ENCODE measurements at places on chromosomes 12 and 14.

GRCh38 chr12:117900561-117900960 lies 68.2 kb downstream of the KSR2 start:
- no peak for DNase-seq

- DNase-seq: no peak
Observed at GRCh38 chr12:1634149-1634548, 5.1 kb downstream of the WNT5B start.

DNA sequence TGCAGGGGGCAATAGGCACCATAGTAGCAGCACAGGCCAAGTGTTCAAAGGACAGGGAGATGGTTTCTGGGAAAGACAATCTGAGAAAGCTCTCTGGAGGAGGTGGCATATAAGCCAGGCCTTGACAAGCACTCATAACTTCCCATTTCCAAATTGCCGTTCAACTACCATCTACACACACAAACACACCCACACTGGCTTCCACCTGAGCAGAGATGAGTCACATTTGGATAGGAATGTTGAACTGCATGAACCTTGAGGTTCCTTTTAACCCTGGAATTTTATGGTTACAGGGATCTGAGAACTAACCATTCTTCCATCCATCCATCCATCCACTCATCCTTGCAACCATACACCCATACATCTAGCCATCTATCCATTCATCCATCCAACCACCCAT lies 86.6 kb downstream of the KSR2 start:
- DNase-seq: no peak

- no peak for DNase-seq
Observed at GRCh38 chr12:70798016-70798783, 122.3 kb downstream of the PTPRR start.

DNA sequence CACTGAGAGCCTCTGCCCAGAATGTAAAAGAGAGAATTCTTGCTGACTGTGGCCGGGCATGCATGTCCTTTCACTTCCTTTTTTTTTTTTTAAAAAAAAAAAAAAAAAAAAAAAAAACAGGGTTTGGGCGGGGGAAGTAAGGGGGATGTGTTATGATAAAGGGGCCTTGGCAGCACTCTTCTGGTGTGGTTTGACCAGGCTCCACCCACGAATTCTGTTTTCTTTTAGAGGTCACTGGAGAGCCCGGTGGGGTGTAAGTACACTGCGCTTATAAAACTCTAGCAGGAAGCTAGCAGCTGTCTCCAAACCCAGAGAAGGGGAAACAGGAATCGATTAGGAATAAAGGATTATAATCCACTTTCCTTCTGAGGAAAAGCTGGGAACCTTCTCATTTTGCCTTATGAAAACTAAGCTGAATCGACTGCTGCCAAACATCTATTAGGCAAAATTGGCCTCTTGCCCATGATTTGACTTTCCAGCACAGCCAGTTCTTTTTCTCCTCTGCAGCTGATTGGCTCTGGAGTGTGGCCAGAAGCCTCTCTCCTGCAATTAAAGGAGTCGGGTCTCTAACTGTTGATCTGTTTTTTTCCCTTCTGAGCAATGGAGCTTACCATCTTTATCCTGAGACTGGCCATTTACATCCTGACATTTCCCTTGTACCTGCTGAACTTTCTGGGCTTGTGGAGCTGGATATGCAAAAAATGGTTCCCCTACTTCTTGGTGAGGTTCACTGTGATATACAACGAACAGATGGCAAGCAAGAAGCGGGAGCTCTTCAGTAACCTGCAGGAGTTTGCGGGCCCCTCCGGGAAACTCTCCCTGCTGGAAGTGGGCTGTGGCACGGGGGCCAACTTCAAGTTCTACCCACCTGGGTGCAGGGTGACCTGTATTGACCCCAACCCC lies 27.7 kb upstream of the HIGD1C start:
- DNase-seq: peak; percentile 63

GRCh38 chr12:58285551-58285950 lies 344.2 kb downstream of the ATP23 start:
- peak; percentile 69 for DNase-seq

DNA sequence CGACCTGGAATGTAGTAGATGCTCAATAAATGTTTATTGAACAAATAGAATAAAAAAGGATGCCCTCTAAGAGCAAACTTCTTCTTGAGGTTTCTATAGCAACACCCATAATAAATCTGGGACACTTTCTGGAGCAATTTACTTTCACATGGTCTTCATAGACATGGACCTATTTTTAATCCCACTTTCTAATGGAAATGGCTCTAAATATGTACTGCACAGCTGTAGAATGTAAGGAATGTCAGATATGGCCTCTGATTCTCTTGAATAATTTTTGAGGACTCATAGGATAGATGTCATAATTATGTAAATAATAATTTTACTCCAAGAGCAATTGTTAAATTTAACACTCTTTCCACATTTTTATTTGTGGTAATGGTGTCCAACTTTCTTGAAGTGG lies 133.5 kb upstream of the DAAM1 start:
- DNase-seq: no peak

- DNase-seq: no peak
Observed at GRCh38 chr14:105484069-105484996, 2.4 kb upstream of the CRIP1 start.

GRCh38 chr12:121722511-121722910 lies 10.0 kb downstream of the TMEM120B start:
- DNase-seq: no peak

DNA sequence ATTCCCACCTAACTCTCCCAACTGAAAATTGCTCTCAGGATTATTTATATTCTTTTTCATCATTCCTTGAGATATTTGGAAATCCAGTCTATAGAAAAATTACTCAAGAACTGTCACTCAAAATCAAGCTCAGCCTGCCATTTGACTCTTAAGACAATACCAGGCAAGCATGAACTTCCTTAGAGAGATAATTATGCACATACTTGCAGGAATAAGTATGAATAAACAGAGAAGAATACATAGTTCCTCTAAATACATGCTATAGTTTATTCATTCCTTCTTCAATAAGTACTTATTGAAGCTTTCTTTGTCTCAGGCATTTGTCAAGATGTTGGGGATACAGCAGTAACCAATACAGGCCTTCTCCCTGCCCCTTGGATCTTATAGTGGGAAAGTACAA lies 154.1 kb downstream of the SRGAP1 start:
- DNase-seq: no peak

- peak; percentile 89 for DNase-seq
Observed at GRCh38 chr12:124914392-124915238, at the start of gene UBC. Gene UBC, minus strand, starts transcription at chr12:124914650. Its CDS starts 879 bp downstream, at chr12:124913771.

- DNase-seq: no peak
Observed at GRCh38 chr12:561391-561705, 101.6 kb downstream of the B4GALNT3 start.

Data from H9 (cell line).